ENCODE measurements at places on chromosomes 11 and 22.
A peak's percentile ranks its signal among the peaks of the same experiment; 100 is the strongest.

DNA sequence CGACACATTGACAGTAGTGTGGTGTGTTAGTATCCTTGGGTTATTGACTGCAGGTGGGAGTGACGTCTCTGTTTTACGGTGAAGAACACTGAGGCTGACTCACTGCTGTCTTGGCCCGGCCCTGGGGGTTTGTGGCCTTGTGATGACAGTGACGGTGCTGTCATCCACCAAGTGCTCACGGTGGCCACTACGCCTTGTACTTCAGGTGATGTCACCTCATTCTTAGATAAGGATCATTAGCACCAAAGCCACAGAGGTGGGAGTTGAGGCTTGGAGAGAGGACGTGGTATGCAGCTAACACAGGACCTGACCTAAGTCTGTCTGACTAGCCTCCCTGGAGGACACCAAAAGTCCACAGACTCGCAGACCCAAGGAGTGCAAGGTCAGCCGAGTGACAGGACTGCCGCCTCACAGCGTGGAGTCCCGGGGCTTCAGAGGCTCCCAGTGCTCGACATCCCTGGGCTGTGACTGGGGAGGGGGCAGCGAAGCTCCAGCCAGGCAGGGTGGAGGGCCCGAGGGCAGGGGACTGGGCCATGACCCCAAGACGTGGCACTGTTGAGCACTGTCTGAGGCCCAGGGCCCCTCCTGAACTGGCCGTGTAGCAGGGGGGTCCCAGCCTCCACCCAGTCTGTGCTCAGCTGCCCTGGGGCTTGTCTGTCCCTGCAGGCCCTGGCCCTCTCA, 56.5 kb downstream of the NAT10 start:
- DNase-seq = no peak

- no peak for DNase-seq
Observed at GRCh38 chr11:20066013-20066782, 94.1 kb downstream of the DBX1 start.

GRCh38 chr11:87780068-87780413, 395.2 kb downstream of the RAB38 start:
- no peak for DNase-seq

DNA sequence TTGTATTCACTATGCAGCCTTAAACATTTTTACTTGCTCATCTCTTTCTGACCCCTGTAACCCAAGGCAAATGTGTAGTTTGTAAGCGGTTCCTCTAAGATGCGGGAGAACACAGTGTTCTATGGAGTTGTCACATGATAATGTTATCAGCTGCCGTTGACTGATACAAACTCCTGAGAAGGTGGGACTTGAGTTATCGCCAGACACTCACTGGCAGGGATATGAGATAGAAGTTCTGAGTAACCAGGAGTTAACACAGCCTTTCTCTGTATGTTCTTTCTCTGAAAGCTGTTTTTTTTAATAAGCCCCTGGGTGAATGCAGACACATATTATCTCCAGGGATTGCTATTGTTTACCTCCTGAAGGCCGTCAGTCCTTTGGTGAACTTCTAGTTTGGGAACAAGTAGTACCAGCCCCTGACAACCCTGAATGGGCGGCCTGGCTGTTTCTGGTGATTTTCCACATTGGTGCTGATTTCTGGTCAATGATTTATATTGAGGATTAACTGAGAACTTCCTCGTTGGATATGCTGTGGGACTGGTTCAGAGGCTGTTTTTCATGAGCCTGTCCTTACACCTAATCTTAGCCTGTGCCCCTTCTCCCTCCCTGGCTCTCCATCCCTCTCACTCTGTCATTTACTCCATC, 155.3 kb upstream of the RASSF10 start:
- DNase-seq = peak; percentile 66

- no peak for DNase-seq
Observed at GRCh38 chr11:97574976-97575665, 1185.3 kb downstream of the JRKL start.

- DNase-seq = peak; percentile 87
Observed at GRCh38 chr11:10322830-10323792, 18.2 kb downstream of the ADM start.

DNA sequence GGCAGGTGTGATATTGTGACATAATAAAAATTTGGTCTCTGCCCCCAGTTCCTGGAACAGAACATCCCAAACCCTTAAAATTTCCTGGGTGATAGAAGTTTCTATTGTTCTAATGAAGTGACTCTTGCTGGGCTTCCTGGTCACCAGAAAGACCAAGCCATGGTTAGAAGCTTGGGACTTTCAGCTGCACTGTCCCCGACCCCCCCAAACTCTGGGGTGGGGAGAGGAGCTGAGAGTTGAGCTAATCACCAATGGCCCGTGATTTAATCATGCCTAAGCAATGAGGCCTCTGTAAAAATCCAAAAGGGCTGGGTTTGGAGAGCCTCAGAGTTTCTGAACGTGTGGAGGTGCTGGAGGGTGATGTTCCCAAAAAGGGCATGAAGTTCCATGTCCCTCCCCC, 54.8 kb upstream of the FTH1 start:
- no peak for DNase-seq

DNA sequence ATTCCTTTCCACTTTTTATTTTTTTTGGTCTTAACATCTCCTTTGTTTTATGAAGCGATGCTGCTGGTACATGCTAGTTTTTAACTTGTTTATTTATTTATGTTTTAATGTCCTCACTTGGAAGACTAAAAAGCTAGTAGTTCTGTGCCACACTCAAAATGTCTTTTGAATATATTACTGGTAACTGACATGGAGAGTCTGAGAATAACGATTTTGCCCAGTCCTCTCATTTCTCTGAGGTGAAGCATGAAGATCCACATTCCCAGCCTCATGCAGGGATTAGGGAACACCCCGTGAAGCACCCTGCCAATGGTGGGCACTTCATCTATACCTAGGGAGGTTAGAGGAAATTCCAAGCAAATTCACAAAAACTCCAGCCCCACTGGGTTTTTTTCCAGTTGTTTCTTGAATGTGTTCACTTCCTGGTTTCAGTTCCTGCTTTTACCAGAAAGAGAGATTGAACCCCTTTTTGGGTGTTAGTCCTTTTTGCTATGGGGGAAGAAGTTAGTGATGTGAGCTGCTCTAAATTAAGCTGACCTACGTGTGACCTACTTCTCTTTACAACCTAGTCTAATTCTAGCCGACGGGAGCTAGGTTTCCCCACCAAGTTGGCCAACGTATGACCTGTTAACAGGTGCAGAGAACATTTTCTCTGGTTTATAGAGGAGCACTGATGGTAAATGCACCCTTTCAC, 106.1 kb downstream of the SLC1A2 start:
- no peak for DNase-seq

DNA sequence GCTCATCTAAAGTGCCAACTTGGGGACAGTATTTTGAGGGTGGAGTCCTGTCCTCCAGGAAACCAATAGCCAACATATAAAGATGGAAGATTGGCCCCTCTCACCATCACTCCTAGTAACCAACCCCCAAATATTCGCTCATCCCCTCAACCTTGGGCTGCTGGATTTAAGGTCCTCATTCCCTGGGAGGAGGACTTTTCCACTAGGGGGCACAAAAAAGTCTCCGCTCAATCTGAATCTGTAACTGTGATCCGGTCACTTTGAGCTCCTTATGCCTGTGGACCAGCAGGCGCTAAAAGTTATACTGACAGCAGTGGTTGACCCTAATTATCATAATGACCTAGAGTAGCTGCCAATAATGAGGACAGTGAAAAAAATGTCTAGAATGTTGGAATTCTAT, 20.5 kb upstream of the CLPB start:
- no peak for DNase-seq

GRCh38 chr11:116073854-116074837, 569.9 kb upstream of the CADM1 start:
- DNase-seq = no peak

GRCh38 chr11:69878144-69878883, 59.1 kb upstream of the FGF3 start:
- DNase-seq = no peak

DNA sequence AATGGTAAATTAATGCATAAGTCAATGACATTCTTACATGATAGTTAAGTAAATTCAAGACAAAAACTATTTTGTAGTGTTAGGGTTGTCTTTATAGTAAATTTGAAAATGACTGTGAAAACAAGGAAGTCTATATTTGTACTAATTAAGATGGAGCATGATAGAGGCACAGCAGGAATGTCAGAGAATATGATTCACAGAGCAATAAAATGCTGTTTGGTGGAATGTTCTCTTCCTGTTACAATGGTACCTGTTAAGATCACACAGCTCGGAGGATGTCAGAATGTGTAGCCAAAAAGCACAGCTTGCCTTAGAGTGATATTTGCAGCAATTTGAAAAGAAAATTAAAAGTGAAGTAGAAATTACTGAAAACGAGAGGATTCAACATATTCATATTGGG, 2339.7 kb upstream of the RAG2 start:
- DNase-seq = no peak

- no peak for DNase-seq
Observed at GRCh38 chr11:118565051-118565450, 680 bp downstream of the IFT46 start.

DNA sequence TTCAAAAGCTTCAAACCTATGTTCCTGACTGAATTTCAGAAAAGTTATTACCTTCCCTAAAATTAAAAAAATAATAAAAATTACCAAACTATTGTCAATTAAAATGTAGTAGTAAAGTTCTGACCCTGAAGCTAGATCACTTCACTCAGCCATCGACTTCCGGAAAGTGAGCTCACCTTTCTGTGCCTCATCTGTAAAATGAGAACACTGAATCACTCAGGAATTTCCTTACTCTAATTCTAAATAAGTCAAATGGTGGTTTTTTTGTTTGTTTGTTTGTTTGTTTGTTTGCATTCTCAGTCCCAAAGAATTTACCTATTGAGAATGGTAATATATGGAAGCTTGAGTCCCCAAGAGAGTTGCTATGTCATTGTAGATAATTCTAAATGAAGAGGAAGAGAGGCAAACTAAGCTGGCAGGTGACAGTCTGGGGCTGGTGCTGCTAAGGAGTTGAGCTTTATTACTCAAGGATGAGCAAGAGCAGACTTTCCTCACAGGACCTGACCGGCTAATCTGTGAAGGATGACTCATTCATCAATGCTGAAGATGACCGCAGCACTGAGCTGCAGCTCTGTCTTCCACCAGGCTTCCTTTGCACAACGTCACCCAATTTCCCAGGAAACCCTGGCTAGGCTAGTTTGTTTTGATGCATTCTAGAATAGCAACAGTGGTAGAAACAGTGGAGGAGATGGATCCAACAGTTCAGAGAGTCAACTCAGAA, 248.8 kb downstream of the RAB38 start:
- peak; percentile 73 for DNase-seq

DNA sequence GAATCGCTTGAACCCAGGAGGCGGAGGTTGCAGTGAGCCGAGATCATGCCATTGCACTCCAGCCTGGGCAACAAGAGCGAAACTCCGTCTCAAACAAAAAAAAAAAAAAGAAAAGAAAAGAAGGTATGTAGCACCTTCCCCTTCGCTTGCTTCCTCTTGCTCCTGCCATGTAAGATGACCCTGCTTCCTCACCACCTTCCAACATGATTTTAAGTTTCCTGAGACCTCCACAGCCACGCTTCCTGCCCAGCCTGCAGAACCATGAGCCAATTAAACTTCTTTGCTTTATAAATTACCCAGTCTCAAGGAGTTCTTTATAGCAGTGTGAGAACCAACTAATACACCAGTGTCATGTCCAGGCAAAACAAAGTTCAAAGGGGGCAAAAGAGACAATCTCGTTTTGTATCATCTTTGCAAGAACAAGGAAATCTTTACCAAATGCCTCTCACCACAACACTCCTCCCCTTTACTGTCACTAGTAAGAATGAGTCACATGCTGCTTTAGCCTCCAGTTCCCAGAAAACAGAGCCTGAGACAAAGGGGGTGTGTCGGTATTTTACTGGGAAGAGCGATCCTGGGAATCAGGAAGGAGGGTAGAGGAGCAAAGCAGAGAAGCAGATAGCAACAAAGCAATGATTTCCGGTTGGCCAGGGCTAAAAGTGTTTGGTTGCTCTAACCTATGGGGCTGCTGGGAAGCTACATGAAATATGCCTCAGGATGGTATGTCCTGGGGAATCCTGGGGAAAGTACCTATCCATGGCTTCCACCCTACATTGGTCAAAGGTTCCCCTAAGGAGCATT, 10.5 kb upstream of the MCHR1 start:
- peak; percentile 88 for DNase-seq

- DNase-seq = peak; percentile 91
Observed at GRCh38 chr11:85595285-85595884, 31.8 kb downstream of the DLG2 start.

- DNase-seq = no peak
Observed at GRCh38 chr11:17471501-17471900, 5.1 kb downstream of the ABCC8 start.

DNA sequence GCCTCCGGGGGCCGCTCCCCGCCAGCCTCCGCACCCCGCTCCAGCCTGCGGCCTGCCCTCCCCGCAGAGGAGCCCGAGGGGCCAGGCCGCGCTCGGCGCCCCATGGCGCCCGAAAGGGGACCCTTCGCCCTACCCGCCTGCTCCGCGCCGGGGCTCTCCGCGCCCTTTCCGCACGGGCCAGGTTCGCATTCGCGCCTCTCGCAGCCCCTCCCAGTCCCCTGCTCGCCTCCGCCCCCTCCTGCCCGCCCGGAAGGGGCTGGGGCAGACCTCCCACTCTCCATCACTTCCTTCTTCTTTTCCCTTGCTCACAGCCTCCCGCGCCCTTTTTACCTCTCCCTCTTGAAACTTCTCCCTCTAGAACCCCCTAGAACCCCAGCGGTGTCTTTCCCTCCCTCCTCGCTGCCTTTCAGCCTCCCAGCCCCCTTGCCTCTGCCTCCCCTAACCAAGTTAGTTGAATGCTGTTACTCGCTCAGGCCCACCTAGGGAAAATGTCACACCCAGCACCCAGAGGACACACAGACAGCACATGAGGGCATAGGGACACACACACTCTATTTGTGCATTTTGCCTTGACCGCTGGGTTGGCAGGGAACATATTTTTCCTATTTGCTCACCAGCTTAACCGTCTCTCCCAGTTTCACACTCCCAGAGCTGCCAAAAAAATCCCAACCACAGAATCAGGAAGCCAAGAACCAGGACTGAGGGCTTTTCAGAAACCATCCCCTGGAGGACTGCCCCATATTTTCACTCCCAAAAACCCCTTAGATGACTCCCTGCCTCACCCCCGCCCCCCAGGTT, at the start of gene SLC43A3:
Gene SLC43A3 (minus strand): TSS at position 193 of the 798 bp plus-strand sequence. CDS start 949 bp downstream, outside the sequence.
- DNase-seq = peak; percentile 91

GRCh38 chr11:78313181-78313795, 104.3 kb downstream of the GAB2 start:
- DNase-seq = no peak

GRCh38 chr11:6390718-6391469, 620 bp downstream of the SMPD1 start:
- DNase-seq = no peak

DNA sequence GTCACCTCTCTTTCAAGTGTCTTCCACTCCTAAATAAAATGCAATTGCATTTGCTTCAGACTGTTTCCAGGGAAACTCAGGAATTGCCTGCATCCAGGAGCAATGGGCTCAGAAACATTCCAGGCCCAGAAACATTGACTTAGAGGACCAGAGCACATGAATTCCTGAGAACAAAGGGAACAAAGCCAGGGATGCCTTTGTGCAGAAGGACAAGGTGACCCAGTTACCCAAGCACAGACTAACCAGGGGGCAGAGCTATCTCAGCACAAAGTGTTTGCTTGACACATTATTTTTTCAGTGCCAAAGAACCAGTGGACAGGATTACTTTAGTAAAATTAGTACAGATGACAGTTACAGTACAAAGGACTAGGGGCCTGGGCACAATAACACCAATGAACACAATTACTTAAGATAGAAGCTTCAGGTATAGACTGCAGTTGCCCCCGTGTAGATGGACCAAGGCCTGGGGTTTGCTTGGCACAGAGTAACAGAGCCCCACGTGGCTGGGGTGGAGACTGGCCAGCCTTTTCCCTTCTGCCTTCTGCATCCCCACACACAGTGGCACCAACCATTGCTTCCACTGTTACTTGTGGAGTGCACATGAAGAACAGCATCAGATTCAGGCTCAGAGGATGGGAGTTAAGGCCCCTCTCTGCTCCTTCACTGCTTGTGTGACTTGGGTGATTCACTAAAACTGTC, 500.8 kb downstream of the INSC start:
- no peak for DNase-seq
